ENCODE measurements at places on chromosomes 7 and 10.

- no peak for DNase-seq
Observed at GRCh38 chr10:102660888-102661657, 16.8 kb downstream of the TRIM8 start.

DNA sequence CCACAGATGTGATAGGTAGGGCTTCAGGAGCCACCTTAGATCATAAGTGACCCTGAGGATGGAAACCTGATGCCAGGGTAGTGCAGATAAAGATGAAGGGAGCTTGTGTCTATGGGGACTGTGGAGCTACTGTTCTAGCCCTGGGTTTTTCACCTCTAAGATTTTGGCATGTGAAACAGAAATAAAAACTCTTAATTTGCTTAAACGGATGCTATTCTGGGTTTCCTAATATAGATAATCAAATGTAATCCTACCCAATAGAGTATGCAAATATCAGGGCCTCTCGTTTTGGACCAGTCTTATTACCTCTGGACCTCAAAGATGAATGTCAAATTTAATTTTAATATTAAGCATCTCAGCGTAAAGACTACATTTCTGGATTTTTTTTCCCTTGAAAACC, 49.3 kb downstream of the ABCB4 start:
- no peak for DNase-seq

DNA sequence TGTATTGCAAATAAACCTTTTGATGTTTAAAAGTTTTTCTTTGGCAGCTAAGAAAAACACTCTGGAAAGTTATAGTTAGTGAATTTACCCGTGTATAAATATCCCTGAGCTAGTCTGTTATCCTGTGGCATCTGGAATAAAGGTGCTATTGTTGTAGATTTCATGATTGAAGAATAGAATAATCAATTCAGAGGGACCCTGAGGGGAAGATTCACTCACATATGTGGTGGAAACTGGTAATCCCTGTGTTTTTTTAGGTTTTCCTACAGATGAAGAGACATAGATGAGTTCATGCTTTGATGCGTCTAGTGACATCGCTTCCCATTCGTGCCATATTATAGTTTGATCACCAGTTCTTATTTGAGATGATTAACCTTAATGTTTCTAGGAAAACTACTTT, 164.6 kb downstream of the TWIST1 start:
- no peak for DNase-seq

DNA sequence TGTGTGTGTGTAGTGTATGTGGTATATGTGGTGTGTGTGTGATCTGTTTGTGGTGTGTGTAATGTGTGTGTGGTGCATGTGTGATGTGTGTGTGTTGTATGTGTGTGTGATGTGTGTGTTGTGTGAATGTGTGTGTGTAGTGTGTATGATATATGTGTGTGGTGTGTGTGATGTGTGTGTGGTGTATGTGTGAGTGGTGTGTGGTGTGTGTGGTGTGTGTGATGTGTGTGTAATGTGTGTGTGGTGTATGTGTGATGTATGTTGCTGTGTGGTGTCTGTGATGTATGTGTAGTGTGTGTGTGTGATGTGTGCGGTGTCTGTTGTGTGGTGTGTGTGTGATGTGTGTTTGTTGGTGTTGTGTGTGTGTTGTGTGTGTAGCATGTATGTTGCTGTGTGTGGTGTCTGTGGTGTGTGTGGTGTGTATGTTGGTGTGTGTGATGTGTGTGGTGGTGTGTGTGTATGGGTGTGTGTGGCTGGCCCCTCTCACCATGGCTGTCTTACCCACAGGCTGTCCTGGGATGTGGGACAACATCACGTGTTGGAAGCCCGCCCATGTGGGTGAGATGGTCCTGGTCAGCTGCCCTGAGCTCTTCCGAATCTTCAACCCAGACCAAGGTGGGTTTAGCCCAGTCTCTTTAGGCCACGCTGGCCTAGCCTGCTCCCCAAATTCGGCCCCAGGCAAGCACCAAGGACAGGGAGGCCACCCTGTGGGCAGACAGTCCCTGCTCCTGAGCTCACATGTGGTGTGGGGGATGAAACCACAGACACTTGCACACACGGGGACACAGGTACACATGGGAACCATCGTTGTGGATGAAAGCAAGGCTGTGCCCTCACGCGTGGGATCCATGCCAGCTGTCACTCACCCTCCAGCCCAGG, 25.6 kb downstream of the ADCYAP1R1 start:
- DNase-seq, result no peak

GRCh38 chr7:601595-602340, 82.1 kb upstream of the PDGFA start:
- no peak for DNase-seq

DNA sequence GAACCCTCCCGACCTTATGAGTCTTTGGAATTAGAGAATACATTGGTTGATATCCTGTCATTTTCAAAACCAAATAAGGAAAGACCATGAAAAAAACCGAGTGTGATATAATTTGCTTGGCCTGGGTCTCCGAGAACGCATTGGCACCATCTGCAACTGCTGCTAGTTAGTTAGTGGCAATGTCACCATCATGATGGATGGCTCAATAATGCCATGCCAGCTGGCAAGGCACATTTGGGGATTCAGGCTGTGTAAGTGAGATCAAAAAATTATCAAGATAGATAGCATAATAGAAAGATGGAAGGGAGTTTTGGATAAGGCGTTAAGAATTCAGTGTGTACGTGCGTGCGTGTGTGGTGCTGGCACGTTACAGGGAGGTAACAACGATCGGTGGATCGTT, 134.7 kb upstream of the TCERG1L start:
- no peak for DNase-seq

- DNase-seq, result no peak
Observed at GRCh38 chr7:18890134-18890533, 227.3 kb downstream of the TWIST1 start.

DNA sequence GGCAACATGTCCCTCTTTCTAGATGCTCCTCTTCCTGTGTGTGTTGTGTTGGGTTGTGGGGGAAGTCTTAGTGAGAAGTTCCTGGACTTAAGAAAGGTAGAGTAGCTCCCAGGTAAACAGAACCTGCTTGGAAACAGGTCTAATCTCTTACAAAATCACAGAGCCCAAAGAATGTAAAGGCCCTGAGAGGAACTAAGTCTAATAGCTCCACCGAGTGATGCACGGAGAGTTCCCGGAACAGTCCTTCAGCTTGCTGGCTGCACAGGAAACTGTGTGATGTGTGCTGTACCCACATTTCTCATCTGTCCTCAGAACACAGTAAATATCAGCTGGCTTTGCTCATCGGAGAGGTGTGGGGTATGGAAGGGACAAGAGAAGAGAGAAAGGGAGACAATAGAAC, 182.6 kb upstream of the LYZL1 start:
- no peak for DNase-seq

GRCh38 chr10:127790066-127790624, 53.2 kb downstream of the FOXI2 start:
- DNase-seq, result no peak

- no peak for DNase-seq
Observed at GRCh38 chr7:87876869-87877234, 559 bp downstream of the DBF4 start.

- DNase-seq, result no peak
Observed at GRCh38 chr7:13035233-13035632, 347.8 kb downstream of the ARL4A start.

- no peak for DNase-seq
Observed at GRCh38 chr7:36635091-36635490, 89.2 kb downstream of the AOAH start.

DNA sequence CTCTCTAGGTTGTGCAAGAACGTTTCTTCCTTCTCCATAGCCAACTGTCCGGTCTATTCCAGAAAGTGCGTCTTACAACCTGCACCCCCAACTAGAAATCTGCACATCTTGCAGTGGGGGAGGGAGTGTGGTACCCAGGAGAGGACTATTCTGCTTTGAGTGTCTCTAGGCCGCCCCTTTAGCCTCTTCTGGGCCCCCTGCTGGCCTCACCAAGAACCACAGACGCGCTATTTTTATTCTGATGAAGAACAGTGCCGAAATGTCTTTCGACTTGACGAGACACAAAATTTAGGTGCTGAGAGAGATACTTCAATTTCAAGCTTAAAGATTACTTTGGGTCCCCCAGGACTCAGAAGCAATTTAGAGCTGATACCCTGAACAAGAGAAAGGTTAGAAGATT, 1.0 kb downstream of the CNPY1 start:
- no peak for DNase-seq

DNA sequence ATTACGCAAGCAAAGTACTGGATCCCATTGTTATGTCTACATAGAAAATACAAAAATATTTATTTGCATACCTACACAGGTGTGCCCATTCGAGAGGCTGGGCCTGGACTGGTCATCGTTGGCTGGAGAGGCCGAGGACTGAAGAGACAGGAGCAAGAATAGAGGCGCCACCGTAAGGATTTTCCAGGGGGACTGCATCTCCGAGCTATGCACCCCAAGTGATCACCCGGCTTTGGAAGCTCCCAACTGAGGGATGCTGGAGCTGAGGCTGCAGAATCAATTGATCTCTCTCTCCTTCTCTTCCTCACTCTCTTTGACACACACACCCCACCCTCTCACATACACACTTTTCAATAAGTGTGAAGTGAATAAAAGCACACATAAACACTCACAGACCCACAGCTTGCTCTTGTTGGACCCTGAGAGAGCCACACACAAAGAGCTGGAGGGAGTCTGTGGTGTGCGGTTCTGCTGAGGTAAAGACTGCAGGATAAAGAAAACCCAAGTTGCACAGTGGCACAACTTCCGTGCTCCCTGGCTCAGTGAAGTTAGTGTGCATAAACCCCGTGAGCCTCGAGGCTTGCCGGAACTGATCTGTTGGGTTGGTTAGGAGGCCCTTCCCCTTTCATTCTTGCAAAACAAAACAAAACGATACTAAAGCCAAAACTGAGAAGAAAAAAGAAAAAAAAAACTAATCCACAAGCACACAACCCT, at the start of gene AOAH:
Gene AOAH (minus strand): TSS at position 544 of the 714 bp plus-strand sequence. CDS start 346 bp downstream, at position 198.
- no peak for DNase-seq

GRCh38 chr10:104735036-104735756, 94.1 kb downstream of the SORCS3 start:
- DNase-seq, result no peak

DNA sequence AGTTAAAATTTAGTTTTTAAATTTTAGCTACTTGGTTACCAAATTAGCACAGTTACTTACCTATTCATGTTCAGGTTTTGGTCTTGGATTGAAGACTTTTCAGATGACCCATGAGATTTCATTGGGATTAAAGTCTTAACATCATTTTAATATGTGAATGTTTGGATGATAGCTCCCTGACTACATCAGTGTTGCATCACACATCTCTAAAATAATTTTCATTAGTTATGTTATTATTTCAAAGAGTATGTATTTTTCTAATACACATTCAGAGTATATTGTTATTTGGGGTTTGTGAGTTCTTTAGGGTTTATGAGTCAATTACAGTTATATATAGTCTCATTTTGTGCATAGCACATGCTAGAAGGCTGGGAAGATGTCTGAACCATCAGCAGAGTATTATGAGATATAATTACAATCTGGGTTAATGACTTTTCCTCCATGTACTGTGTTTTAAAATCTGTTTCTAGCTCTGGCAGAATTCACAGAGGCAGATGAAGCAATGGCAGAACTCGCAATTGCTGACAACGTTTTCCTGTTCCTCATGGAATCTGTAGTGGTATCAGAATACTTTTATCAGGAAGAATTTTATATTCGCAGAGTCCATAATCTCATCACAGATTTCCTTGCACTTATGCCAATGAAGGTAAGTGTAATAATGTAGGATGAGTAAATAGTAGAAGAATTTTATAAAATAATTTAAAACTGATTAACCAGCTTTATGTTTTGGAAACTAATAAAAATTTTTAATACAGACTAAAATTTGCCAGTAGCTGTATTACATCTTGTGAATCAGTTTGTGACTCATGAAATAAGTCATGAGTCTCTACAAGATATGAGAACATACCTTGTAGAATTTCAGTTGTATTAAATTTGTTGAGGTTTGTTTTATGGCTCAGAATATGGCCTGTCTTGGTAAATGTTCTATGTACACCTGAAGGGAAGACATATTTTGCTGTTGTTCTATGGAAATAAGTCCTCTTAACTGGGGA, 26.9 kb downstream of the NUP205 start:
- no peak for DNase-seq

DNA sequence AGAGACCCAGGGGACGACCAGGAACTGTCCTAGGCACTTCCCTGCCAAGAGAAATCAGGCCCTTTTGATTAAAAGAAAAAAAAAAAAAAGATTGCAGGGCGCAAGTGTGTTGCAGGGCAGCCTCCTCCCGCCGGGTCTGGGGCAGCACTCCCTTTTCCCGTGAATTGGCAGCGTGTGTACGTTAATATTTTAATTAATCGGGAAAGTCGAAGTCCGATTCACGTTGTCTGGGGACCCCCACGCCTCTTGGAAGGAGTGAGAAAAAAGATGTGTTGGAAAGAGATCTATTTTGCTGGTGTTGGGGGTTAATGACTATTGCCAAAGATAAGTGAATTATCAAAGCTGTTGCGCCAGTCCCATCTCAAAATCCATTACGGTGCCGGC, 1.3 kb upstream of the EBF3 start:
- DNase-seq, result no peak

- DNase-seq, result no peak
Observed at GRCh38 chr10:128781637-128782036, 655.4 kb upstream of the MKI67 start.

- no peak for DNase-seq
Observed at GRCh38 chr7:105860793-105861192, 15.6 kb downstream of the ATXN7L1 start.

- DNase-seq, result no peak
Observed at GRCh38 chr7:150429699-150430098, 20.7 kb upstream of the GIMAP8 start.

DNA sequence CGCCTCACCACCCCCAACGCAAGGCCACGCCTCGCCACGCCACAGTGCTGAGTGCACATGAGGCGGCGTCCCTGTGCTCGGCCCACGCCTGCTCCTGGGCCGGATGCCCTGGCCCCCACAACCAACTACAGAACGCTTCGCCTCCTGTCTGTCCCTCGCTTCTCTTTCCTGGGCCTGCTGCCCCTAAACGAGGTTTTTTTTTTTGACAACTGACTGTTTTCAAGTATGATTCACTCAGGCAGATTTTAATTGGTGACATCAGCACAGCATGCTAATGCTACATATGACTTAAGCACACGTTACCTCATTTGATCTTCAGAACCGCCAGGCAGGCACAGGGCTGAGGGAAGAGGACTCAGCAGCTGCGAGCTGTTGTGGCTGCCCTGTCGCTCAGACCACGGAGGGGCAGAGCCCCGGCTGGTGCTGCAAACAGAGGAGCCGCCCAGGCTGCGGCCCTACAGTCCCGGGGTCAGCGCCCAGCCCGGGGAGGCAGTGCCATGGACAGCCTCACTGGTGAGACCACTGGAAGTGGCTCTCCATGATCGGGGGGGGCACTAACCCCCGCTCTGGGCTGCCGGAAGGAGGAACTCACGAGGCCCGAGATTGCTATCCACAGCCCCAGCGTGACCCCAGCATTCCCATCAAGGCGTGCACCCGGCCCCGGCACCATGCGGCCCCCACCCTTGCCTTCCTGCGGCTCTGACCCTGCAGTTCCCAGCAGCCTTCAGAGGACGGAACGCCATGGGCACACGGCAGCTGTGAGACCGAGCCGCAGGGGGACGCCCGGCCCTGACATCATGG, 212.8 kb downstream of the MAD1L1 start:
- DNase-seq, result no peak
